Stimulated activated CD4-positive, alpha-beta T cell treated with anti-CD3 and anti-CD28 coated beads, Interleukin-12 subunit alpha, Interleukin-12 subunit beta, amount 100 ng/mL, for 24 hours (primary cell): ENCODE measurements at places on chromosomes 3 and 15.

DNA sequence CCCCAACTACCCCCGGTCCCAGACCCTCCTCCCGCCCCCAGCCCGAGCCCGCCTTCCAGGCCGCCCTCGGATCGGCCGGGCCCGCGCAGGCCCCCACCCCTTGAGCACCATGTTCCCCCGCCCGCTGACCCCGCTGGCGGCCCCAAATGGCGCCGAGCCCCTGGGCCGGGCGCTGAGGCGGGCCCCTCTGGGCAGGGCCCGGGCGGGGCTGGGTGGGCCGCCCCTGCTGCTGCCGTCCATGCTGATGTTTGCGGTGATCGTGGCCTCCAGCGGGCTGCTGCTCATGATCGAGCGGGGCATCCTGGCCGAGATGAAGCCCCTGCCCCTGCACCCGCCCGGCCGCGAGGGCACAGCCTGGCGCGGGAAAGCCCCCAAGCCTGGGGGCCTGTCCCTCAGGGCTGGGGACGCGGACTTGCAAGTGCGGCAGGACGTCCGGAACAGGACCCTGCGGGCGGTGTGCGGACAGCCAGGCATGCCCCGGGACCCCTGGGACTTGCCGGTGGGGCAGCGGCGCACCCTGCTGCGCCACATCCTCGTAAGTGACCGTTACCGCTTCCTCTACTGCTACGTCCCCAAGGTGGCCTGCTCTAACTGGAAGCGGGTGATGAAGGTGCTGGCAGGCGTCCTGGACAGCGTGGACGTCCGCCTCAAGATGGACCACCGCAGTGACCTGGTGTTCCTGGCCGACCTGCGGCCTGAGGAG lies 472 bp downstream of the CHST14 start:
- no peak for DNase-seq

GRCh38 chr15:59998950-59999611 lies 5.0 kb upstream of the FOXB1 start:
- DNase-seq = no peak

DNA sequence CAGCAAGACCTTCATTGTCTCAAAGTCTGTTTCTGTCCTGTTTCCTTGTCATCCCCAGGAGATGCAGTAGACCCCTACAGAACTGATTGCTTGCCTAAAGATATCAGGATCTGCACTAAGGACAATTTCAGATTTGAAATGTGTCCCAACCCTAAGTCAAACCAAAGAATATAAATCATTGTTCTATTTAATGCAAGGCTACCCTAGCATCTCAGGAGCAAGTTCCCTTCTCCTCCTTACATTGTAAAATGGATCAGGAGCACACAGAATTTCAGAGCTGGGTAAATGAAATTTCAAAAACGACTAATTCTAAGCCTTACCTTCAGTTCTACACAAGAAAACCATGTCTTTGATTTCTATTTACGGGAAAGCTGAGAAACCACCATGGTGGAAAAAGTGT lies 360.9 kb upstream of the KCNH8 start:
- DNase-seq = no peak

DNA sequence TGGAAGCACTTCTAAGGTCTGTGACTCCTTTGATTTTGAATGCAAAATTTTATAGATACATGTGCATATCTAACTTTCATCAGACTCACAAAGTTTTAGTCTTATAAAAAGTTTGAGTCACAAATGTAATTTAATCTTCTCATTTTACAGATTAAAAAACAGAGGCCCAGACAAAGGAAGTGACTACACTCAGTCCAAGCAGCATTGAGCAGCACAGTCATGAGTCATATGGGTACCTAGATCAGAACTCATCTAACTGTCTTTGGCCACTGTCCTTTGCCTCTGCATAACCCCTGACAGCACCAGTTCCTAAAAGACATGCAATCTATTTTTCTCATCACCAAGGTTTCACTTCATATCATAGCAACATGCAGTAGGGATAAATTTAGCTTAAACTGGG lies 210.7 kb upstream of the KCNH8 start:
- no peak for DNase-seq

DNA sequence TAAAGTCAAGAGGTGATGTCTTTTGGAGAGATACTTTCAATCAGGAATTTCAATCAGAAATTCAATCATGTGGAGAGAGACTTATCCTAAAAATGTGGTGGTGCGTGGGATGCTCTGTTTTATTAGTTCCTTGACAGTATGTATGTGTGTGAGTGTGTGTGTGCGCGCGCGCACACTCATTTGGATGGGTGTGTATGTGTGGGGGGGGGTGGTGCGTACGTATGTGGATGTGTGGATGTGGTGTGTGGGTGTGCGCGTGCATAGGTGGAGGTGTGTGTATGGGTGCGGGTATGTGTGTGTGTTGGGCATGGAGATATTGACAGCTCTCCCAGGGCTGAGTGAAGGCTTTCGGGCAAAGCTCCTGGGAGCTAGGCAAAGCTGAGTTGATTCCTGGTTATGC lies 2.4 kb downstream of the ADIPOQ start:
- DNase-seq = no peak

DNA sequence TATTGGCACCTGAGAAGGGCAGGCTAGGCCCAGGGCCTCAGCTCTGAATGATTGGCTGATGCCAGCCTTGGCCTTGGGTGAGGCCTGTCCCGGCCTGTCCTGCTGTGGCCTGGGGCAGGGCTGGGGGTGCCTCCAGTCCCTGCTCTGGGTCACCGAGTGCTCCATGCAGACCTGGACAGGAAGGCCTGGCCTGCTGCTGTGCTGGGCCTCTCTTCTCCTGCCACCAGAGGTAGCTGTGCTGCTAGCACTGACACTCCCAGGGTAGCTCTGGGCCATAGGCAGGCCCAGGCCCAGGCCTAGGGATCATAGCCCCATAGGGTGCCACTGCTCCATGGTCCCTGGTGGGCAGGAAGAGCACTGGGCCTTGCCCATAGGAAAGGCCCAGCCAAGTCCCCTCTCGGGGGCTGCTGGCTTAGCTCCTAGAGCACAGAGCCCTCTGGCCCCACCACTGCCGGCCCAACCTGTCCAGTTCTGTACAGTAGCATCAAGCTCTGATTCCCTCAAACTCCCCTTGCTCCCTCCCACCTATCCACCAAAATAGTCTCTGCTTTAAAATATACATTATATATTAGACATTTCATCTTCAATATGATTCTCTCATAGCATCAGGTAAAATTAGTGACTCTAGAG lies 18.2 kb downstream of the ABTB1 start:
- DNase-seq = no peak

DNA sequence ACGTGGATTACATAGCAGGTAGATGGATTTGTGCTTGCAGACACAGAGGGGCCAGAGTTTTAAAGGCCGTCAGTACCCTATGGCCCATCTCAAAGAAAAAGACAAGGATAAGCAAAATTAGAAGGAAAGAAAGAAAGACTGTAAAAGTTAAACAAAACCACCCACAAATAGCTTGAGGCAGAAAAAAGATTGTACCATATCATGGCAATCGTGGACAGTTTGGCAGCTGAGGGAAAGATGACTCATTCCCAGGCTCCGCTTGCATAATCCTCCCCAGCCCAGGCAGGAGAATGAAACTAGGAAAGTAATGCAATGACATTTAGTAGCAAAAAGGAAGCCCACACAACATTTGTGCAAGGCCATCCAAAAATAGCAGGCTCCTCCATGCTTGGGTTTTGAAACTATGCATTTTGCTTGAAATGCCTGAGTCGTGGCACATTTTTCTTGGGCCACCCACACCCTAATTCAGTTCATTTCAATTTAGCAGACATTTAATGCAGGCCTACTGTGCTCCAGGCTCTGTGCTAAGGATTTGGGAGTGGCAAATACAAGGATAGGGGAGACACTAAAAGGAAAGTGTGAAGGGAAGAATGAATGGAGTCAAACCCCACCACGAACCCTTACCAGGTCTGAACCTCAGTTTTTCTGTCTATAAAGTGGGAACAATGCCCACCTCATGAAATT lies 40.9 kb upstream of the SMAD3 start:
- no peak for DNase-seq

DNA sequence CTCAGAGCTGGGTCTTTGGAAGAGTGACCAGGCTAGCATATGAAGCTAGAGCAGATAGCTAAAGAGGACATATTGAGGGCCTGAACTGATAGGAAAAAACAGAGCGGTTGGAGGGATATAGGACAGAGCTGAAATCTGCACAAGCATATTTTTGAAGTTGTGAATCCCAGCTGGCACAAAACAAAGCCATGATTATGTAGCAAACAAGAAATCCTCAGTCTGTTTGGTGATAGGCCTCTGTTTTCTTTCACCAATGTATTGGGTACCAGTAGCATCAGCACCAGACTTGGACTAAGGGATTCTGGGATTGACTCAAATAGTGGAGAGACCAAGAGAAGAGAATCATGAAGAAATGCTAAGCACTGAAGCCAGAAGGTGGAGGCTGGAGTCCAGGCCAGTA lies 151.0 kb downstream of the FAM43A start:
- no peak for DNase-seq

DNA sequence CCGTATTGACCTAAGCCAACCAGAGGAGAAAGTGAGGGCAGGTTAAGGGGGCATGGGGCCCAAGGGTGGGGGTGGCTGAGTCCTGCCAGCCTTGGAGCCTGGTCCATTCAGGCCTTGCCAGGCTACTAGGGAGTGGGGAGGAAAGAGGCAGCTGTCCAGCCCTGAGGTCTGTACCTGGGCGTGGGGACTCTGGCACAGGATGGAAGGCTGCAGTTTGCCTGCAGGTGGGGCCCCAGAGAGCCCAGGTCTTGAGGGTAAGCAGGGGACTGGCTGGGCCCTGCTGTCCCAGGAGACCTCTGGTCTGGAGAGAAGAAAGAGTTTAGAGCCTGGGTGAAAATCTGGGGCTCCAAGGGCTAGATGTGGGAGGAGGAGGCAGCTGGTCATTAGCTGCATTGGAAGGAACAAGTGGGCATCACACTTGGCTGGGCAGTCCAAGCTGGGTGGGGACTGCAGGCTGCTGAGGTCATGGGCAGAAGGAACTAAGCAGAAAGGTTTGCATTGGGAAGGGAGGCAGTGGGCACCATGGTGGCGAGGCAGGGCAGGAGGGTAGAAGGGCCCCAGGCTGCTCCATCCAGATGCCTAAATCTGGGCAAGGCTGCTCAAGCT lies 108.4 kb downstream of the OXNAD1 start:
- DNase-seq = no peak

DNA sequence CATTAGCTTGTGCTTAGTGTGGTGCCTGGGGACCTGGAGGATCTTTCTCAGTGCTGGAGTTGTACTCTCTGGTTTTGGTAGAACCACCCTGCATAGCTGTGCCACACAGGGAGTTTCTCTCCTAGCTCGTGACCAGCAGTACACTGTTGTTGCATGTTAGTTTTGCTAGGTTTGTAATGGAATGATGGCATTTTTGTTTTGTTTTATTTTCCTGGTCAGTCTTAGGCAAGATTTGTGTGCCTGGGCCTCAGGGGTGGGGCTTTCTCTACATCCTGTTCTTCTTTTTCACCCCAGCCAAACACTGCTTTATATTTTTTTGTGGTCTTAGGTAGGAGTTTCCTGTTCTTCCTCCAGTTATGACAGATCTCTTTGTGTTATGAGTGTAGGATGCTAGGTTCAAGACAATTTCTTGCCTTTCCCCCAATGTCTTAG lies 534.5 kb upstream of the KCNMB2 start:
- no peak for DNase-seq

GRCh38 chr15:37134699-37135131 lies 34.4 kb upstream of the MEIS2 start:
- DNase-seq = no peak

GRCh38 chr15:64454282-64454681 lies 6.1 kb upstream of the ZNF609 start:
- no peak for DNase-seq

GRCh38 chr3:5499404-5499803 lies 311.9 kb downstream of the EDEM1 start:
- DNase-seq = no peak

DNA sequence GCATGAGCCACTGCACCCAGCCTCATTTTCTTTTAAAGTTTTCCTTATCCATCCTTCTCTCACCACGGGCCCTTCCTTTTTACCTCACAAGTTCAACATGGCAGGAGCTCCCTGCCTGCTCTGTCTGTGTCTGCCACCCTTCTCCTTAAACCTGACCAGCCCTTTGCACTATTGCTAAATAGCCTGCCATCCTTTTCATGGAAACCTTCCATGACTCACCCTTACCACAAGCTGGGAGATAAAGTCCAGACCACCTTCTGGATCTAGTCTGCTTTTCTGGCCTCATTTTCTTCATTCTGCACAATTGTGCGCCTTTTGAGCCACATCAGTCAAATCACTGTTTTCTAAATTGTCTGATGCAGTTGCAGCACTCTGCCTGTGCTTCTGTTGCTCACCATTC lies 8.9 kb downstream of the PARP14 start:
- no peak for DNase-seq

GRCh38 chr15:100714034-100714748 lies 111.8 kb downstream of the ASB7 start:
- DNase-seq = no peak

- no peak for DNase-seq
These were observed 88.7 kb downstream of the ARIH1 start for GRCh38 chr15:72562878-72563277.

GRCh38 chr15:90610190-90610589 lies 80.5 kb downstream of the CRTC3 start:
- DNase-seq = no peak

DNA sequence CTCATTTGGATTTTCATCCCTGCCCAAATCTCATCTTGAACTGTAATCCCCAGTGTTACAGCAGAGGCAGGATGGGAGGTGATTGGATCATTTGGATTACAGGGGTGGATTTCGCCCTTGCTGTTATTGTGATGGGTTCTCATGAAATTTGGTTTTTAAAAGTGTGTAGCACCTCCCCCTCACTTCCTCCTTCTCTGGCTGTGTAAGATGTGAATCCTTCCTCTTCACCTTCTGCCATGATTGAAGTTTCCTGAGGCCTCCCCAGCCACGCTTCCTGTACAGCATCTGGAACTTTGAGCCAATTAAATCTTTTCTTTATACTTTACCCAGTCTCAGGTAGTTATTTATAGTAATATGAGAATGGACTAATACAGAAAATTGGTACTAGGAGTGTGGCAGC lies 316.8 kb downstream of the PLCL2 start:
- DNase-seq = no peak

DNA sequence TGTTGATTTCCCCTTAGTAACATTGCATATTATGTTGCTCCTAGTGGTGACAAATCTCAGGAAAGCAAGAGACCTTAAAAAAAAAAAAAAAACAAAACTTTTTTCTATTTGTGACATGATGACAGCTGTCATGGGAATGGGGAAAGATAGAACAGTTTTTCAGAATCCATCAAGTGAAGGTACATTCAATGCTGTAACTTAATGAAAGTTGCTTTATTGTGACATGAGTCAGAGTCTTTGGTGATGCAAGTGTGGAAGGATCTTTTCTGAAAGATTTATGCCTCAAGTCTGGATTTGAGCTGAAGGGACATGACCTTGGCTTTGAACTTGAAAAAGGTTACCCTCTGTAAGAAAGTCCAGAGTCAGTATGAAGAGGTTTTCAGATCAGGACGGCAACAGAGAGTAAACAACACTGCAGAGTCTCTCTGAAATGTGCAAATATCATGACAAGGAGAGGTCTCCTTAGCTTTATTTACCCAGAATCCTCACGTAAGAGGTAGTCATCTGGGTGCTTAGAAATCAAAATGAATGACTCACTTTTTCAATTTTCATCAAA lies 424.7 kb downstream of the CNTN4 start:
- DNase-seq = no peak
